ENCODE measurements at places on chromosomes 16 and 17.

- H3K27ac ChIP-seq, result no peak overlapping the region
- no peaks in the 10 kb centered on the region for H3K27me3 ChIP-seq
- peaks cover 40% of the 10 kb centered on the region for H3K4me1 ChIP-seq
- no peaks in the 10 kb centered on the region for H3K36me3 ChIP-seq
Observed at GRCh38 chr17:45332505-45332904, 15.7 kb upstream of the MAP3K14 start.

DNA sequence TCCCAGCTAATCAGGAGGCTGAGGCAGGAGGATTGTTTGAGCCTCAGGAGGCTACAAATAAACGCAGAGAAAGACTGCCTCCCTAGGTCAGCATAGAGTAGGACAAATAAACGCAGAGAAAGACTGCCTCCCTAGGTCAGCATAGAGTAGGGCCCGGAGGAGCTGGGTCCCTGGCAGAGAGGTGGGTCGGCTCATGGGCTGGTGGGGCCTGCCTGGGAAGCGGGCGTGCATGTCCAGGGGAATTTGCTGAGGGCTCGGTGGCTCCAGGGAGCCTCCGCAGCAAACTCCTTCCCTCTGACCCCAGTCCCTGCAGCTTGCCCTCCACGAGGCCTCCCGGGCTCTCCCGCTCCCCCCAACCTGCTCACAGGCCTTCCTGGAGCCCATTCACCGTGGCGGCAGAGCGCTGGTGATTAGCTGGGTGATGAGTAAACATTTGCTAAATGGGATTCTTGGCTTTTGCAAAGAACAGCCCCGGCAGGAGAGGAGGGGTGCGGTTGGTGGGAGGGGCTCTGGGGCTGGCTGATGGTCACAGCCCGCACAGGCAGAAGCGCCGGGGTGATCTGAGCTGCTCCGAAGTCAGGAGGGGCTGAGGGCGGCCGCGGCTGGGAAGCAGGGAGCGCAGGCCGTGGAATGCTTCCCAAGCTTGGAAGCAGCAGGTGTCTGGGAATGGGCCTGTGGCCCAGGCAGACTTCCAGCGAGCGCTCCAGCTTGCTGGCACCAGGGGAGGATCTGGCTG lies 93.1 kb downstream of the RTN4RL1 start:
- DNase-seq, result no peak
- no peaks in the 10 kb centered on the region for H3K4me1 ChIP-seq
- no peaks in the 10 kb centered on the region for H3K36me3 ChIP-seq
- H3K27me3 ChIP-seq, result no peaks in the 10 kb centered on the region
- no peak overlapping the region for H3K27ac ChIP-seq

GRCh38 chr16:66521252-66521713 lies 28.6 kb downstream of the TK2 start:
- no peak for DNase-seq
- peaks cover 4% of the 10 kb centered on the region for H3K36me3 ChIP-seq
- no peaks in the 10 kb centered on the region for H3K27me3 ChIP-seq
- peaks cover 96% of the 10 kb centered on the region for H3K4me1 ChIP-seq
- H3K4me3 ChIP-seq, result peak overlapping the region; percentile 62
- peak overlapping the region; percentile 92 for H3K27ac ChIP-seq

- DNase-seq, result no peak
- H3K4me3 ChIP-seq, result no peak overlapping the region
- H3K36me3 ChIP-seq, result peaks cover 53% of the 10 kb centered on the region
- H3K27me3 ChIP-seq, result no peaks in the 10 kb centered on the region
- H3K27ac ChIP-seq, result no peak overlapping the region
- H3K4me1 ChIP-seq, result no peaks in the 10 kb centered on the region
Observed at GRCh38 chr17:21149621-21150020, 22.9 kb downstream of the DHRS7B start.

- no peak overlapping the region for H3K27ac ChIP-seq
- DNase-seq, result no peak
- H3K4me3 ChIP-seq, result no peak overlapping the region
- H3K36me3 ChIP-seq, result peaks cover 2% of the 10 kb centered on the region
Observed at GRCh38 chr16:2341456-2342447, 1.2 kb upstream of the ABCA3 start.

DNA sequence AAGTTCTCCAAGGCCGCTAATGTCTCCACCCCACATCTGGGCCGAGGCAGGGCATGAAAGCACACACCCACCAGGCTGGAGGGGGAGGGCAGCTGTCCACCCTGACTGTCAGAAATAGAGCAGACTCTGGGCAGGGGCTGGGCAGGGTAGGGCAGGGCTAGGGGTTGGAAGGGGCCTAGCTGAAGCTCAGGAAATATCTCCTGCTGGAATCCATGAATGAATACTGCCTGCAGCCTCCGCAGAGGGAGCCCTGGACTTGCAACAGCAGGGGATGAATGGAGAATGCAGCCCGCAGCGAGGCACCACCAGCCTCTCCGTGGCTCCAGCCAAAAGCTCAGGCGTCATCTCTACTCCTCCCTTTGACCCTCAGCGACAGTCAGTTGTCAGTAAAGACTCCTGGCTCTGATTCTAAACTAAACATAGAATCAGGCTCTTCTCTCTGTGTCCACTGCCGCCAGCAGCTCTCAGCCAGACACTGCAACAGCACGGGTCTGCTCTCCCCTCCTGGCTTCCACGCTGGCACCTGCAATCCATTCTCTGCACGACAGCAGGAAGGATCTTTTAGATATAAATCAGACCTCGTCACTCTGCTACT lies 23.9 kb upstream of the NGFR start:
- H3K27ac ChIP-seq, result no peak overlapping the region
- H3K4me3 ChIP-seq, result no peak overlapping the region
- no peaks in the 10 kb centered on the region for H3K36me3 ChIP-seq
- no peaks in the 10 kb centered on the region for H3K4me1 ChIP-seq

- H3K36me3 ChIP-seq, result no peaks in the 10 kb centered on the region
- no peak overlapping the region for H3K27ac ChIP-seq
- H3K4me1 ChIP-seq, result no peaks in the 10 kb centered on the region
- no peaks in the 10 kb centered on the region for H3K27me3 ChIP-seq
- no peak for DNase-seq
Observed at GRCh38 chr16:72511171-72511570, 339.2 kb upstream of the PMFBP1 start.

DNA sequence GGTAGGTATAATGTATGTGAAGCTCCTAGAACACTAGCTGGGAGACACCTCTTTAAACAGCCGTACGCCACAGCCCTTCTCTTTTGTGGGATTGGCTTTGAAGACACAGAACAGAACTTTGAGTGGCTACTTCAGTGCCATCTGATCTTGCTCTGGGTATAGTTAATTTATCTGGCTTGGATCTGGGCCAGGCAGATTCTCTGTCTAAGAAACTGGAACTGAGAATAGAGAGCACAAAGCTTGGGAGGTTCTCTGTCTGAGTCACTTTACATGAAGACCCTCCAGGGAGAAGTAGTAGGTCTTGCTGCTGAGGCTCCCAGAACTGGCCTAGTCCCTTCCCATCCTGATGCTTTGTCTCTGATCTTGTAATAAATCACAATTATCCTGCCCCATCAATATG lies 721.0 kb upstream of the KIF2B start:
- no peak for DNase-seq
- no peaks in the 10 kb centered on the region for H3K36me3 ChIP-seq
- H3K27me3 ChIP-seq, result no peaks in the 10 kb centered on the region
- H3K4me3 ChIP-seq, result no peak overlapping the region
- no peak overlapping the region for H3K27ac ChIP-seq

GRCh38 chr17:60577147-60577915 lies 22.7 kb upstream of the PPM1D start:
- H3K27ac ChIP-seq, result peak overlapping the region; percentile 69
- peaks cover 9% of the 10 kb centered on the region for H3K4me1 ChIP-seq
- peaks cover 13% of the 10 kb centered on the region for H3K27me3 ChIP-seq

GRCh38 chr17:6507535-6507934 lies 48.8 kb downstream of the PITPNM3 start:
- no peak overlapping the region for H3K4me3 ChIP-seq
- no peaks in the 10 kb centered on the region for H3K36me3 ChIP-seq
- H3K4me1 ChIP-seq, result no peaks in the 10 kb centered on the region
- DNase-seq, result no peak
- no peak overlapping the region for H3K27ac ChIP-seq

GRCh38 chr17:40417258-40417608 lies 463 bp downstream of the TOP2A start:
- H3K4me3 ChIP-seq, result peak overlapping the region; percentile 89
- H3K27ac ChIP-seq, result peak overlapping the region; percentile 95
- H3K27me3 ChIP-seq, result peaks cover 4% of the 10 kb centered on the region
- peaks cover 32% of the 10 kb centered on the region for H3K4me1 ChIP-seq
- no peak for DNase-seq
- peaks cover 37% of the 10 kb centered on the region for H3K36me3 ChIP-seq

GRCh38 chr17:66412857-66413558 lies 110.6 kb downstream of the PRKCA start:
- no peaks in the 10 kb centered on the region for H3K27me3 ChIP-seq
- peaks cover 22% of the 10 kb centered on the region for H3K4me1 ChIP-seq
- H3K36me3 ChIP-seq, result peaks cover 5% of the 10 kb centered on the region
- H3K27ac ChIP-seq, result no peak overlapping the region
- H3K4me3 ChIP-seq, result no peak overlapping the region
- DNase-seq, result no peak

GRCh38 chr17:5408186-5408585 lies 11.3 kb downstream of the NUP88 start:
- no peak for DNase-seq
- no peak overlapping the region for H3K27ac ChIP-seq
- no peak overlapping the region for H3K4me3 ChIP-seq

DNA sequence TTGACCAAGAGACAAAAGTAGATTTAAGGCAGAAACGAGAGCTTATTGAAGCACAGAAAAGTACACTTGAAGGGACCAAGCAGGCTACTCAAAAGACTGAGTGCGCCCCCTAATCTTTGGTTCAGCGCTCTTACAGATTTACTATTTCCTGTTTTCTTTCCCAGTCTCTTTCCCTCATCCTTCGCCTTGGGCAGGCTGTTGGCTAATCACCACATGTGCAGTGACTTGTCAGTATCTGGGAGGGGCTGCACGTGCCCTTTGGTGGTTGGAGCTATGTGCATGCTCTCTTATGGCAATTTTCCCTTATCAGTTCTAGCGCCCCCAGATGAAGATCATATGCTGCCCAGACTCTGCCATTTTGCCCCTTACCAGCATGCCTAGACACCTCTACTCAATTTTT lies 35.4 kb upstream of the SHISA6 start:
- H3K4me3 ChIP-seq, result no peak overlapping the region
- DNase-seq, result no peak
- H3K36me3 ChIP-seq, result no peaks in the 10 kb centered on the region
- no peak overlapping the region for H3K27ac ChIP-seq
- no peaks in the 10 kb centered on the region for H3K27me3 ChIP-seq
- H3K4me1 ChIP-seq, result no peaks in the 10 kb centered on the region

DNA sequence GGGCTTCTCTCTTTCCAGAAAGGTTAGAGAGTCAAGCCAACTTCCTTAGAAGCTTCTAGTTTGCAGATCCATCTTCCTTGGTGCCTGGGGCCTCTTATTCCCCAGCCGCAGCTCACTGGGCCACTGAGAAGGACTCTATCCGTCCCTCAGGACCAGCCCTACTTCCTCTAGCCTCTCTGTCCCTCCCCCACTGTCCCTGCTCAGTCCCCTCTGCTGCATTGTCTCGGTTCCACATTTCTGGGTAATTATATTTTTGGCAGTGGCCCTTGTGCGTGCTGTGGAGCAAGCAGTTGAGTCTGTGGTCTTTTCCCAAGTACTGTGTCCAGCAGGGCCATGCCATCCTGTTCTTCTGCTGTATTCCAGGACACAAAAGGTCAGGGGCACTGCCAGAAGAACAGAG lies 17.8 kb downstream of the IRX3 start:
- H3K4me3 ChIP-seq, result no peak overlapping the region
- H3K36me3 ChIP-seq, result no peaks in the 10 kb centered on the region
- no peak for DNase-seq
- H3K27me3 ChIP-seq, result peaks cover 6% of the 10 kb centered on the region
- H3K27ac ChIP-seq, result no peak overlapping the region

DNA sequence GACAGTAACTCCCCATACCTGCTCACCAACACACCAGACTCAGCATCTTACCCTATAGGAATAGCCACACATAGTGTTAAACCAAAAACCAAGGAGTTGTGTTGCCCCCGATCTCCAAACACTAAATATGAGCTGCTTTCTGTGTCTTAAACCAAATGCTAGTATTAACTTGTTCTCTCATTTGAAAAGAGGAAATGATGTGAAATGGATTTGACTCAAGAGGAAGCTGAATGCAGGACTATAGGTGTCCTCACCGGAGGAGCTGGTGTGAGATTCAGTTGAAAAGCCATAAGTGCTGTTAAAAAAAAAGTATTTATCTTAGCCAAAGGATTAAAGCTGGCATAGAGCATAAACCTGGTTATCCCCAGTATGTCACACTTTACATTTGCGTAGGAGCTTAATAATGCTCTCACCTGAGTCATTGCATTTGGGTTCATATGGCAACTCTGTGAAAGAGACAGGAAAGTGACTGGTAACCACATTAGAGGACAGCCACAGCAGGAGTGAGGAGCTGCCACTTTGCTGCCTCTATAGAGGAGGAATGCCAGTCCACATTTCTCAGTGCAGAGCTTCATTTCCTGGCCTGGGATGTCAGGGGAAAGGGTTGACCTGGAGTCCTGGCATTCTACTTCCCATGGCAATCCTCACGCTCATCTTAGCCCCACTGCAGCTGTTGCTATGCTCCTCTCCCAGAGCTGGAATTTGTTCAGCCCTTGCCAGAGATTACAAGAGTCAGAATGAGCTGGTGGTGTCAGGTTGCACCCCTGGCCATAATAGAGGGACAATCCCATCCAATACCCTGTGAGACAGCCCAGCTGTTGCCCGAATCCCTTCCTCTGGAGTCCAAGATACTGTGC lies 143.3 kb upstream of the ANKFN1 start:
- no peak for DNase-seq
- no peaks in the 10 kb centered on the region for H3K36me3 ChIP-seq
- no peak overlapping the region for H3K27ac ChIP-seq
- H3K27me3 ChIP-seq, result no peaks in the 10 kb centered on the region
- H3K4me1 ChIP-seq, result no peaks in the 10 kb centered on the region

DNA sequence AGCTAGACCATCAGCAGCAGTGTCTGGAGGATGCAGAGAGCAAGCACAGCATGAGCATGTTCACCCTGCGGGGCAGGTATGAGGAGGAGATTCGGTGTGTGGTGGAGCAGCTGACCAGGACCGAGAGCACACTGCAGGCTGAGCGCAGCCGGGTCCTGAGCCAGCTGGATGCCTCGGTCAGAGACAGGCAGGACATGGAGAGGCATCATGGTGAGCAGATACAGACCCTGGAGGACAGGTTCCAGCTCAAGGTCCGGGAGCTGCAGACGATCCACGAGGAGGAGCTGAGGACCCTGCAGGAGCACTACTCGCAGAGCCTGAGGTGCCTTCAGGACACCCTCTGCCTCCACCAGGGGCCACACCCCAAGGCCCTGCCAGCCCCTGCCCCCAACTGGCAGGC lies 38.8 kb downstream of the PLD6 start:
- no peak for DNase-seq
- H3K27me3 ChIP-seq, result no peaks in the 10 kb centered on the region
- peaks cover 5% of the 10 kb centered on the region for H3K36me3 ChIP-seq
- H3K4me1 ChIP-seq, result peaks cover 16% of the 10 kb centered on the region
